HEK293T (cell line): ENCODE measurements at places on chromosomes 5 and 9.
A peak's percentile ranks its signal among the peaks of the same experiment; 100 is the strongest.

DNA sequence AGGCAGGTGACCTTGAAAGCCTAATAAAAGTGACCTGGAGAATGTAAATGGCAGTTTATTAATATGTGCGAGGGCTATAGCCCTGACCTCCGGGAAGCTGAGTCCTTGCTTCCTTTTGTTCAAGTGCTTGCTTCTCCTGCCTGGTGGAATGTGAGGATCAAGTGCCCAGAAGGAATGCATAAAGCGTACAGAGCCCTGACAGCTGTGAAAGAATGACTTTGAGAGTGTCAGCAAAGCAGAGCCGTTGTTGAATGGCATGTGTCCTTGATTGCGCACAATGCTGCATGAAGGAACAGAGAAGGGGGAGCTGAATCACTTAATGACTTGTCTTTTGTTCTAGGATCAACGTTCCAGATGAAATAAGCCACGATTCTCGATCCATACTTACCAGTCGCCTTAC is 133.0 kb downstream of the SLF1 start:
- no peak for DNase-seq

DNA sequence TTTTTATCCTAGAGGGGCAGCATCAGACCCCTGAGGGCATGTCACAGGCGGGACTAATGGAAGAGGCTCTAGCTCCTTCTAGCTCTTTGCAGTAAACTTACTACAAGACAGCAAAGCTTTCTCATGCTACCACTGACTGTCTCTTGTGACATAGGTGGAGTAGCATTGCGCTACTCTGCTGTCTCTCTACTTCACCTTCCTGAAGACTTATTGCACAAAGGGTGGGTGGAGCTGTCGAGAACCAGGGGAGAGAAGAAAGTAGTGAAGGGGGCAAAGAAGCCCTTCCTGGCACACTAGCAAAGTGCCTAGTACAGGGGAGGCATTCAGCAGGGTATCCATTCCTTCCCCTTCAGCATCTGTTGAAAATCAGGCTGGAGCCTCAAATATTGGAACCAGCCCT is 36.1 kb upstream of the NEK6 start:
- DNase-seq: no peak

GRCh38 chr9:80552931-80553330 is 981.2 kb downstream of the TLE4 start:
- peak; percentile 10 for DNase-seq

GRCh38 chr9:135879237-135879601 is 28.1 kb downstream of the CAMSAP1 start:
- no peak for DNase-seq

DNA sequence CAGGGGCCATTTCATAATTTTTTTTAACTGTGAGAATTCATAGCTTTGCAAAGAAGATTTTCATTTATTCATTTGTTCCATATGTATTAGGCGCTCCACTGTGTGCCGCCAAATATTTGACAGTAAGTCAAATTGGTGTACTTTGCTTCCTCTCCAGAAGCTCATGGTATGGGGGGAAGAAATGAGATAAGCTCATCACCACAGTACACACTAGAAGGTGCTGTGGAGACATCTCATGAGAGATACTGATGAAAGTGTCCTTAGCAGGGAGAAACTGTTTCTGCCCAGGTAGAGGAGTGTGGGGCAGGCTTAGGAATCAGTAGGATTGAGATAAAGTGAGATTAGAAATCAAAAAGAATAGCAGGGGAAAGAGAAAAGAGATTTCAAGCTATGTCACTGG is 136.2 kb downstream of the CDH6 start:
- DNase-seq: no peak

DNA sequence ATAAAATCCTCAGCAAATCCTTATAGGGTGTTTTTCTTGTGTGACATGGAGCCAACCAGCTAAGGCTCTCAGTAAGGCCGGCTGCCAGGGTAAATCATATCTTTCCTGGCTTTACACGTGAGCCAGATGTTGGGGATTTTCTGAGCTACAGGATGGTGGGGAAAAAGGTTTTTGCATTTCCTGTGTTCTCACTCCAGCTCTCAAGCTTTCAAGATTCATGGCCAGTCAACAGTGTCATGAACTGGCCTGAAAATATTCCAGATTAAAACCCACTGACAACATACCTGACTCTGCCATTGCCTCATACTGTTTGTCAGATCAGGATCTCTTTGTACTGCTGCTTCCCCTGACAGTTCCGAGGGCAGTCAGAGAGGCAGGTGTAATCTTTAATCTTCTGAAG is 306.9 kb downstream of the GLIS3 start:
- no peak for DNase-seq

- DNase-seq: no peak
Measured at GRCh38 chr5:93887678-93888077, 146.3 kb upstream of the POU5F2 start.

DNA sequence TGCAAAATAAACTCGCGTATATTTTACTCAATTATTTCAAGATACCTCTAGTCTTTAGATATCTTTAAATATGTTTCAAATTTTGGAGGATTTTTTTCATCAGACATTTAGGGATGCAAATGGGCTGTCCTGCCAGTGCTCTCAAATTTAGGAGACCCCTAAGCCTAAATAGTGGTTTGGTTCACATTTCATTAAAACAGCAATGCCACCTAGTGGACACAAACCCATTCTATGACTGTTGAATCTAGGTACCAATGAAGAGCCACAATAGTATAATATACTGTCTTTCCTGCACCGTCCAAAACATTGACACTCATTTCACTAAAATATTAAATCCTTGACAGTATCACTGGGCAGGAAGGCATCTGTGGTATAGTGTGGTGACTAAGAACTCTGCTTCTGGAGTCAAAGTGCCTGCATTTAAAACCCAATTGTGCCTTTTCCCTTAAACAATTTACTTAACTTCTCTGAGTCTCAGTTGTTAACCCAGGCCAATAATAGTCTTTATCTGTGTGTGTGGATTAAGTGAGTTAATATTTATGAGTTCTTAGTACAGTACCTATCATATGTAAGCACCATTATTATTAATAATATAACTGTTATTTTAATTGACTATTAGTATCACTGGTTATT is 148.0 kb downstream of the RORB start:
- DNase-seq: peak; percentile 24

DNA sequence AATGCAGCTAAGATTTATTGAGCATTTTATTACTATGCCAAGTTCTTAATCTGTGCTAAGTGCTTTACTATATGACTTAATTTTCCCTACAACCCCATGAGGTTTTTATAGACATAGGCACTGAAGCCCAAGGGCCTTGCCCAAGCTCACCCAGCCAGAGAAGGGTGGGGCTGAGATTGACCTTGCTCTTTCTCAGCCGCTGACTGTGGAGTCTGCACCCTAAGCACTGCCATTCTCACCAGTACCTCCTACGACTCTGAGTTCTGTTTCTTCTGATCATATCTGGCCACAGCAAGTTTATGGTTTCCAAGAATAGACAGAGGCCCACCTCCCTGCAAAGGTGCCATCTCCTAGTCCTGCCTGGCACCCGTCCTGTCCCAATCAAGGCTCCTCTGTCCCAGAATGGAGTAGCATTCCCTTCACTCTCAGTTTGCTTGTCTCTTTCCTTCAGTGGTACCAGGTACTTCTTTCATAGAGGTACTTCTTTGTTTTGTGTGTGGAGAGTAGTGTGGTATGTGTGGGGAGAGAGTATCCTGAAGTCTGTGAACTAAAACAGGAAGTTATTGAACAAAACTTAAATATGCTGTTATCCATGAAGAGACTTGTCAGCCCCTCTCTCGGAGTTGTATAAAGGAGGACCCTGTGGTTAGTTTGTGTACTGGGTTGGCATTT is 42.6 kb downstream of the CSF1R start:
- DNase-seq: no peak

DNA sequence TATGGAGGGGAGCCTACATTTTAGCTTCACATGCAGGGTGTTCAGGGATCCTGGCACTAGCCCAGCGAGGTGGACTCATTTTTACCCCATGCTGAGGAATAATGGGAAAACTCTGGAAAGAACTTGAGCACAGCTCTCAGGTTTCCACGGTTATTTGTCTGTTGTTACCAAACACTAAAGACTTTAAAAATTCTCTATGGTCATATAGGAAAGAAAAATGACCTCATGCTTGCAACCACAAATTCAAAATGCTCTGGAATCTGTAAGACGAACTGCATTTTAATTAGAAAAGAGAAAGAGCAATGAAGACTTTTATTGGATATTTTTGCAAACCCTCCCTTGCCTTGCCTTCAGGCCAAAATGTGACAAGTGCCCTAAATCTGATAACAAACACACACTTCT is 606.9 kb downstream of the EBF1 start:
- DNase-seq: peak; percentile 18

DNA sequence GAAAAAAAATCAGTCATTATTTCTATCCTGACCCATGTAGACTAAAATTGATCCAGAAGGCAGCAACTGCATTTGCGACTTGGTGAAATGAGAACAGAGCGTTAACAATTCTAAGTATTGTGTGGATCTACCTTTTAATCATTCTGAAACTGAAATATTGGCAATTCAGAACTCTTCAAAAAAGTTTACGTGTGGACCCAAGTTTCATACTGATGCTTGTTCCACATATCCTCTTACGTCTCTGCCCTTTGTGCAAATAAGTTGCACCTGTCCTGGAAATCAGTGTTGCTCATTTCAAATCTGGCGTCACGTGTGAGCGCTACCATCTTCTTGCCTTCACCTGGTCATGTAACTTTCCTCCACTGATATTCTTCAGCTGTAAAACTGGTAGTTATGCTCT is 74.7 kb downstream of the NTRK2 start:
- DNase-seq: no peak

- no peak for DNase-seq
Measured at GRCh38 chr9:38278931-38279679, 113.4 kb upstream of the ALDH1B1 start.

GRCh38 chr9:22535780-22536179 is 89.2 kb downstream of the DMRTA1 start:
- DNase-seq: no peak

GRCh38 chr9:5890641-5891040 is at the start of gene MLANA:
Gene MLANA, plus strand, starts transcription at chr9:5890889. Its CDS starts 1,586 bp downstream, at chr9:5892475.
- DNase-seq: no peak
